ENCODE measurements at places on chromosomes 1 and 21. TPM values are rescaled to one million over a fixed set of nuclear protein-coding genes. Genes with fewer than 3 reads are reported as not detected.

AMY2A gene
- total RNA-seq: not detected

L1TD1 gene
- total RNA-seq: 6.2 TPM

DNA sequence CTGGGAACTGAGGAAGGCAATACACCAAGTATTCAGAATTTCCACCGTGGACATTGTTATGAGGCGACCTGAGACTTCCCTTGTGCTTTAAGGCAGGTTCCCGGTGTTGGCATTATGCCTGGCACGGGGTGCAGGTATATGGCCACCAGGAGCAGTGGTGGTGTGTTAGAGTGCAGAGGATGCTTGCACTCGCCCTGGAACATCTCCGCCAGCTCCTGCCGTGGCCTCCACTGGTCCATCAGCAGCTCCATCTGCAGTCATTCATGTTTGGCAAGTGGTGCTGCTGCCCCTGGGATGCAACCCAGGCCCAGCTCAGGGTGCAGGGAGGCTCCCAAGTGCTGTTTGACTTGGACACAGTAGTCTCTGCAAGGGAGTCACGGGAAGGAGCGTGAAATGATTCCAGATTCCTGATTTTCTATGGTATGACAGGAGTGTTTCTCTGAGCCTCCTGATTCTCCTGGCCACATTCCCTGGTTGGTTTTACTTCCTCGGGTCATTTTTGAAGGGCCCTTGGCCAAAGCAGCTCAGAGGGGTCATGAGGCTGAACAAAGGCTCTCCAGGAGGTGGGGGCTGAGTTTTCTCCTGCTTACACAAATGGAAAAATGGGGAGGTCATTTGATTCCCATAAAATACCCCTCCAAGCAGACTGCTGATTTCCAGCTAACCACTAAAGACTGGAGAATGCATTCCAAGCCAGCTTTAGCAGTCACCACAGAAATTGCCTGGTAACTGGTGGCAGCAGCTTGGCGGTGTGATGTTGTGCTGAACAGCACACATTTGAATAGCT, 60.4 kb upstream of the PSEN2 start:
- DNase-seq: no peak

DNA sequence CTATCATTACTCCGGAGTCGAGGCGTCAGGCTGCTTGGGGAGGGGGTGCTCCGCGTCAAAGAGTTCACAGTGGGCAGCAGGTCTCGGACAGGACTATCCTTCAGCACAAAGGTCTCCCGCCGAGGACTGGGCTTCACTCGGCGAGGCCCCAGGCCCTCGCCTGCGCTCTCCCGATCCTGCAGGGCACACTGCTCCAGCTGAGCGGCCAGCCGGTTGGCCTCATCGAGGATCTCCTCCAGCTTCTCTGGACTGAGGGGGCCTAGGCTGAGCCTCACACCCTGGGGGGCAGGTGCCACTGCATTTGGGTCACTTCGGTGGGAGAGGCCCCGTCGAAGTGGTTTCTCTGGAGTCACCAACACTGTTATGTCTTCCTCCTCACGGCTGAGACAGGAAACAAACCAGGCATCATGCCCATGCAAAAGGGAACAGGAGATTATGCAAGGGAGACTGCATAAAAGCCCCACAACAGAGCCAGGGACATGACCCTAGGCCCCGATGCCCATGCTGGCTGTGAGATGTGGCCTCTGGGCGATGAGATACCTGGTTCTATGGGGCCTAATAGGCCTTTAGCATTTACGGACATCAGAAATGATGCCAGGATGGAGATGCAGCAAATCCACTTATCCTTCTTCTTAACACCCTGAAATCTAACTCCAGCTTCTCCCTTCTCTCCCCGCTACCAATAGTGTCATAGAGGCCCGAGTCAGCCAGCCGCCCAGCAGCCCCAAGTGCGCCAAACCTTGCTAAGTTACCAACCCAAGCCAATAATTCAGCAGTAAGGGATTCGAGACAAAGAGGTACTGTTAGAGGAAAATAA, 1.1 kb downstream of the PSRC1 start:
- no peak for DNase-seq

GRCh38 chr1:215863796-215864195, 296.7 kb downstream of the KCTD3 start:
- DNase-seq: no peak

DNA sequence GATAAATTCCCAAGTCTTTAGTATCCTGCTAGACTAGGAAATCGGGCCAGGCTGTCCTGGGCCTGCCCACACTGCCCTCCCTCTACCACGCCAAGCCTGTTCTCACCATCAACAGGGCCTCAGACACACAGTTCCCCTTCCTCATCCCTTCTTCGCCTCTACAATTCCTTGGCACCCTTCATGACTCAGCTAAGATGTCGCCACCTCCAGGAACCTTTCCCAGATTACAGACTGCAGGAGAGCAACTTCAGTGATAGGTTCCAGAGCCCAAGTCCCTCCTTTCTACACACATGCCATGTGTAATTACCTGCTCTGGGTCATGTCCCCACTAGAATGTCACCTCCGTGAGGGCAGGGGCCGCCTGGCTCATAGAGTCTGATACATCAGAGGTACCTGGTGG, 3.3 kb downstream of the RIMS3 start:
- no peak for DNase-seq

GRCh38 chr1:36093929-36094328, 5.2 kb downstream of the ADPRS start:
- no peak for DNase-seq

DNA sequence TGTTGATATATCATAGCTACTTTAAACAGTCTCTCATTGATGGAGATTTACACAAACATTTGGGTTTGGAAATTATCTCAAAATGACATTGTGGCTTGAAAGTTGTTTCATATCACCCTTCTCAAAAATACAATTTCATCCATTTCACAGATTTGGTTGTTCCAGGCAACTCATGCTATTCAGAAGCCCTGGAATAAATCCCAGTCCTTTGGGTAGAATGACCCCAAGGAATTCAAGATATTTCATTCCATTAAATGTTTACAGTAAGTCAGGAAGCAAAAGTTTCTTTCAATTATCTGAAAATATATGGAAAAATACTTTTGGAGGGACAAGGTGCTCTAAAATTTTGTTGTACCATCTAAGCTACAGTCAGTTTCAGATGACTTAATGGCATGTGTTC, 27.1 kb downstream of the MPZL1 start:
- no peak for DNase-seq

Data from type B pancreatic cell (in vitro differentiated cells).